NCI-H526 (cell line): ENCODE measurements at places on chromosomes 16 and 17.

DNA sequence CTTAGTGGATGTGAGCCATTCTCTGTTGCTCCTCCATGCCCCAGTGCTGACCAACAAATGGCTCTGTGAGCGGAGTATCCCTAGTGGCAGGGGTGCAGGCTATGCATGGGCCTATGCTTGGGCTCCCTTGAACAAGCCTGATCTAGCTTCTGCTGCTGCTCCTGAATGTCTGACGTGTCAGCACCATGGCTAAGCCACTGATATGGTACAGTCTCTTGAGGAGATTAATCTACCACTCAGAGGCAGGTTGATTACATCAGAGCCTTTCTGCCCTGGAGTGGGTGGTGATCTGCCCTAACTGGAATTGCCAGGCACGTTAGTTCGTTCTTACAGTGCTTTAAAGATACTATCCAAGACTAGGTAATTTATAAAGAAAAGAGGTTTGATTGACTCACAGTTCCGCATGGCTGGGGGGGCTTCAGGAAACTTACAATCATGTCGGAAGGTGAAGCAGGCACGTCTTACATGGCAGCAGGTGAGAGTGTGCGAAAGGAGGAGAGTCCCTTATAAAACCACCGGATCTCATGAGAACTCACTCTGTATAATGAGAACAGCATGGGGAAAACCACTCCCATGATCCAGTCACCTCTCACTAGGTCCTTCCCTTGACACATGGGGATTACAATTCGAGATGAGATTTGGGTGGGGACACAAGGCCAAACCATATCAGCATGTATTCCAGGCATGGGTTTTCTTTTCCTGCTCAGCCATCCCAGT lies 41.5 kb upstream of the B4GALNT2 start:
- DNase-seq = no peak

GRCh38 chr17:27888067-27888466 lies 5.1 kb downstream of the LYRM9 start:
- DNase-seq = no peak

DNA sequence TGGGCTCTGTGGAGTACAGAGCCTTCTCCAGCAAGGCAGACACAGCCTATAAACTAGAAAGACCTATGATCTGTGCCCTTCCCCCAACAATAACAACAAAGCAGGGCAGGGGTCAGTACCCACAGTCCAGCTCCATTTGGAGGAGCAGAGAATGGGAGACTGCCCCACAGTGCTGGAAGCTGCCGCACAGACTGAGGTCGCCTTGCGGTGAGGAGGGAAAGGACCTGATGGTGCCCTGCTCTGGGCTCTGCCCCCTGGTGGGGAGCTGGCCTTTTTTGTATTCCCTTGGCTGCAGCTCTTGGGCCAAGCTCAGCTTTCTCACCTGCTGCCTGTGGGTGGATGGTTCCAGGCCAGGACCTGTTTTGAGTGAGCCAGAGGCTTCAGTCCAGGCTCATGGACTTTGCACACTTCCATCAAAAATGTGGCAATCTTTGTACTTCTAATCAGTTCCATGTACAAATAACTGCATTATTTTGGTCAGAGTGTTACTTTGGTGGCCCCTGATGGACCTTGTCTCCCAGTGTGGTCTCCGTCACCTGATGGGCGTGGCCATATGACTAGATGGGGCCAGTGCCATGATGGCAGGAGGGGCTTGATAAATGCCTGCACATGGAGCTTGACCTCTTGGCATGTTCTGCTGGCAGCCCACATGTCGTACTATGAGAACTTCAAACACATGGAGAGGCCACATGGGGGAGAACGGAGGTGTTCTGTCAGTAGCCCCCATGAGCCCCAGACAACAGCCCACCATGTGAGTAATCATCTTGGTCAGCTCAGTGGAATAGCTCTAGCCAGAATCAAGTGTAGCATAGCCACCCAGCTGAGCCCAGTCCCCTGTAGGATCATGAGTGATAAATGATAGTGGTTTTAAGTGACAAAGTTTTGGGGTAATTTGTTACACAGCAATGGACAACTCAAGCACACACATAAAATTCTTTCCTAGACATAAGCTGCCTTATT lies 24.2 kb downstream of the B9D1 start:
- DNase-seq = peak; percentile 46

DNA sequence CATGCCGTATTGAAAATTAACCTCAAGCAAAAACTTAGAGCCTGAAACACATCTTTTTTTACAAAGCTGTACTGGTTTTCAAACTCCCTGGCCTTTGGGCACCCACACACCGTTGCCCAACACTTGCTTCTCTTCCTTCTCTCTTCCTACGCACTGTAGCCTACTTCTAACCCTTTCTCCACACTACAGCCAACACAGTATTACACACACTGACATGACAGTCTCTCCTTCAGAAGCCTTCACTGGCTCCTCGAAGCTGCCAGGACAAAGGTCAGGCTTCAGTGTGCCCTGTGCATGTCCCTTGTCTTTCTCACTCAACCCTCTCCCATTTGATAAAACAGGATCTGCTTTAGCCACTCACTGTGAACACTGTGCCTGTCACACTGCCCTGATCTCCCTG lies 8.0 kb downstream of the FANCA start:
- no peak for DNase-seq

DNA sequence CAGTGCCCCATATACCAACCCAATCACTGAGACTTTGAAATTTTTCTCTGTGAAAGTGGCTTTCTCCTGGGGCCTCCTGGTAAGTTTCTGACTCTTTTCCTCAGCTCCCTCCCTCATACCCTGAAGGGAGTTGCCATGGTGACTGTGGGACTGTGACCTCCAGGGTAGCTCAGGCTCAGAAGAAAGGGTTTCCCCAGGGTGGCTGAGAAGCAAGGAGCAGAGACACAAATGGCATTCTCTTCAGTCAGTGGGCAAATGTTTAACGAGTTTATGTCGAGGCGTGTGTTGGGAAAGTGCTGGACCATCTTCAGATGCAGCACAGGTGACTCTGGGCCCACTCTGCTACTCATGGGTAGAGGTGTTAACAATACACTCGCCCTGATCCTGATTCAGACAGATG lies 46.8 kb downstream of the MRPS23 start:
- DNase-seq = peak; percentile 70

GRCh38 chr17:48125829-48126531 lies 18.4 kb downstream of the SNX11 start:
- no peak for DNase-seq

DNA sequence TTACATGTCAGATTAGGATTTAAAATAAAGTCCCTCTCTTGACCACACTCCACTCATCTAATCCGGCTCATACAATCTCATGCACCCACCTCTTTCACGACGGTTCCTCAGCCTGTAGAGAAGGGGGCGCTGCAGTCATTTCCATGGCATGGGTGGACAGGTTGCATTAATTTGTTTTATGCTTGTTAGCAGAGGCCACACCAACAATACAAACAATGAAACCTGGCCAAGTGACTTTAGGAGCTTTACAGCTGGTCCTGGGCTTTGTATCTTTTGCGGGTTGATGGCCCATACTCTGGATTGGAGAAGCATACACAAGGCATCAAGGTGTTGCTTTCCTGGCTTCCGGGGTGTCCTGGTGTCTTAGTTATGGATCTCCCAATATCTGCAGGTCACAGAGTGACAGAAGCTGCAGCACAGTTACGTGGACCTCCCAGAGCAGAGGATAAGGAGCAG lies 9.7 kb upstream of the SNF8 start:
- peak; percentile 15 for DNase-seq

GRCh38 chr17:75325827-75326225 lies 36.6 kb upstream of the SLC25A19 start:
- DNase-seq = no peak

- peak; percentile 67 for DNase-seq
Measured at GRCh38 chr16:89289428-89290395, 72.2 kb downstream of the ZNF778 start.

GRCh38 chr17:82047914-82048570 lies 3.6 kb downstream of the RFNG start:
- no peak for DNase-seq

DNA sequence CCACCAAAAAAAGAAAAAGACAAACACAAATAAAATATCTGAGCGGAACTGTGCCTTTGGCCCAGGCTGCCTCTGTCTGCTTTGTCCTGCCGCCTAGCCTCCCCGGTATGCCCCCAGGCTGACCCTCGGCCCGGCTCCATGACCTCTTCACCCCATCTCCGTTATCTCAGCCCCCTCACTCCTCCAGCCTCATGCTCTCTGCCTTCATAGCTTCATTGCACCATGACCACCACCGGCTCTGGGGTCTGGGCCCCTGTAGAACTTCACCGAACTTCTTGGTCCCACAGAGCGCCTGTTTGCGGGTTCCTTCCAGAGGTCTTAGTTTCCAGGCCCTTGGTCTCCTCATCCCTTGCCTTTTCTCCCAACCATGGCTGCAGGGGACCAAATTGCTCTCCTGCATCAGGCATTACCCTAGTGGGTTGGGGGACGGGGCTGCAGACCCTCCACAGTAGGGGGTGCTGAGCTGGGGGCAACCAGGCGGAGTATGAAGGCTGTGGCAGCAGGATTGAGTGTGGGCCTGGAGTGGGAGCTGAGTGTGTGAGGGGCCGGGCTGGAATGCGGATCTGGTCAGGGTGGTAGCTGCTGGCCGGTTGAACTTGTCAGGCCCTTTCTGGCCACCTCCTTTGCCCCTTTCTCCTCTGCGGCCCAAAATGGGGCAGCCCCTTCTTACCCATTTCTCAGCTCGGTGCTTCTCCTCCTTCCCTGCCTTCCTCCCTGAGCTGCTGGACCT lies 6.9 kb downstream of the HIRIP3 start:
- DNase-seq = no peak

GRCh38 chr17:82321947-82322466 lies 4.6 kb upstream of the CD7 start:
- no peak for DNase-seq

GRCh38 chr16:80989801-80990200 lies 16.9 kb downstream of the CMC2 start:
- no peak for DNase-seq

DNA sequence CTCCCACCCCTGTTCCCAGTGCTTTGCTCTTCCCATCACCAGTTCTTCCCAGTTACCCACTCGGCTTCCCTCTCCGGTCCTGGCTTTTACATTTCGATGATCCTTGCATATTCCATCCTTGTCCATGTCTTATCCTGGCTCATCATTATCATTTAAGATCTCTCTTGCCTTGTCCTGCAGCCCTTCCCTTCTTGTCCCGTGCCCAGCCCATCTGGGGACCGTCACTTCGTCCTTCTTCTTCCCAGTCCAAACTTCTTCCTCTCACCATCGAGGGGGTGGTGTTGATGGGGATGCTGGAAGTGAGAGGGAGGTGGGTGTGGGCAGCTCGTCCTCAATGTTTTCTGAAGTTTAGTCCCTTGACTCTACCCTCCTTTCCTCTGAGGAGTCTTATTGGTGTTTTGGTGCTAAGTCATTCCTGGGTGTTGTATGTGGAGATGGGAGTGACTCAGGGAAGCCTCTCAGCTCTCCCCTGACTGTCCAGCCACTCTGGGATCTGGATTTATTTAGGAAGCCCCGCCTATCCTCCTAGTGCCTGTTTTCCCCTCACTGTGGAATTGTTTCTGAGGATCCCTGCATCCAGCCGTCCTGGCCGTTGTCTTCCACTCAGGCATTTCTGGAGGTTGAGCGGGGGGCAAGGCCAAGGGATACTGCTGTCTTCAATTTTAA lies 975 bp downstream of the SNX29 start:
- DNase-seq = no peak

GRCh38 chr17:2828397-2829038 lies 32.3 kb downstream of the RAP1GAP2 start:
- peak; percentile 78 for DNase-seq

DNA sequence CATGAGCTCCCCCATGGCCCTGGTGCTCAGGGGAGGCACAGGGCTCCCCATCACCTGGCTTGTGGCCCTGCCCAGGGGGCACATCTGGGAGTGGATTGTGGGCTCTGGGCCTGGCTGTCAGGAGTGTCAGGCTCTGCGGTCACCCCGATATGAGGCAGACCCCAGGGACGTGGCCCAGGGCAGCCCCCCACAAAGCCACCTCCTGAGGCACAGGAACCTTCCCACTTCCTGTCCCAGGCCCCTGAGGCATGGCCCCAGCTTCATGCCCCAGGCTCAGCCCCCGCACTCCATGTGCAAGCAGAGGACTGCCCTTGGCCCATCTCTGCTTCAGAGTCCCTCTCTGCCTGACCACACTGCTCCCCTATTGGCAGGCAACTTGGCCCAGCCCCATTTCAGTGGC lies 160.3 kb downstream of the PCTP start:
- DNase-seq = no peak

GRCh38 chr16:80909720-80910119 lies 97.0 kb downstream of the CMC2 start:
- no peak for DNase-seq

GRCh38 chr16:81431554-81432353 lies 12.9 kb upstream of the CMIP start:
- no peak for DNase-seq
